ENCODE measurements at places on chromosomes 16 and 17.

DNA sequence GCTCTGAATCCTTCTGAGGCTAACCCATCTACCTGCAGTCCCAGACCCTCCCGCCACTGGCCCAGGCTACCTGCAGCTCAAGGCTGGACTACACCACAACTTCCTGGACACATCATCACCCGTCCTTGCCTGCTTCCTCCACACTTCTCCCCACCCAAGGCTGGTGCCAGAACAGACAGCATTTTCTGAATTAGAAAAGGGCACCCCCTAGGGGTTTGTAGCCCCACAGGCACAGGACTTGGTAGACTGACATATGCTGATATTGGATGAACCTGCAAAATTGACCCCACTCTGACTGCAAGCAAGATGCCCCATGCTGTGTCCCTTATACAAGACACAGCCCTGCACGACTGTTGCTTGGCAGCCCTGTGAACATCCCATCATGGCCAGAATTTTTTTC, 271.5 kb upstream of the C16orf82 start:
- DNase-seq = peak; percentile 6

- no peak for DNase-seq
Observed at GRCh38 chr17:10727192-10727591, 2.6 kb downstream of the TMEM220 start.

DNA sequence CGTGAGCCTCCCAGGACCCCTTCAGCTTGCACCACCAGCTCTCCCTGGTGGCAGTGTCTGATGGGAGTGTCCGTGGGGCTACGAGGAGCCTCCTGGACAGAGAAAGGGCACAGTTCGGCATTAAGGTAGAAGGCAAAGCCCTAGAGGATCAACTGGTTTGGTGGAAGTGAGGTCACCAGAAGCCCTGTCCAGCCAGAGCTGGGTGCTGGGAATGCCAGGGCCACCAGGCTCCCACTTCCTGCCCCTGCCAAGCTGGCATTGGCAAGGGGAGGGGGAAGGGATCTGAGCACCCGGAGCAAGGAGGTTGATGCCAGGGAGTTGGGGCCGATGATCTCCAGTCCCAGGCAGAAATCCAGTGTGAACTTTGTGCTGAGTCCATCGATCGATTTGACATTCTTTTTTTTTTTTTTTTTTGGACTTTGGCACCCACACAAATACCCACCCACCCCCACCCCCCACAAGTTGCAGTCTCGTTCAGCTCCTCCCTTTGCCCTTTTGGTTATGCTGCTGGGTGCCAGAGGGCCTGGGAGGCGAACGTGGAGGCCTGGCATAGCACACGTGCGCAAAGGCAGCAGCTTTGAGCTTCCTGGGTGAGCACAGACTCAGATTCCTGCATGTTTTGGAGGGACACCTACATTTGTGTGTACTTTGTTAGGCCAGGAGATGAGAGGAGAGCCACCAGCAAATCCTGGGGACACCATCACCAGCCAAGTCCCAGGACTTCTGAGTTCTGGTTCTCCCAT, 2.1 kb downstream of the NHERF1 start:
- no peak for DNase-seq

DNA sequence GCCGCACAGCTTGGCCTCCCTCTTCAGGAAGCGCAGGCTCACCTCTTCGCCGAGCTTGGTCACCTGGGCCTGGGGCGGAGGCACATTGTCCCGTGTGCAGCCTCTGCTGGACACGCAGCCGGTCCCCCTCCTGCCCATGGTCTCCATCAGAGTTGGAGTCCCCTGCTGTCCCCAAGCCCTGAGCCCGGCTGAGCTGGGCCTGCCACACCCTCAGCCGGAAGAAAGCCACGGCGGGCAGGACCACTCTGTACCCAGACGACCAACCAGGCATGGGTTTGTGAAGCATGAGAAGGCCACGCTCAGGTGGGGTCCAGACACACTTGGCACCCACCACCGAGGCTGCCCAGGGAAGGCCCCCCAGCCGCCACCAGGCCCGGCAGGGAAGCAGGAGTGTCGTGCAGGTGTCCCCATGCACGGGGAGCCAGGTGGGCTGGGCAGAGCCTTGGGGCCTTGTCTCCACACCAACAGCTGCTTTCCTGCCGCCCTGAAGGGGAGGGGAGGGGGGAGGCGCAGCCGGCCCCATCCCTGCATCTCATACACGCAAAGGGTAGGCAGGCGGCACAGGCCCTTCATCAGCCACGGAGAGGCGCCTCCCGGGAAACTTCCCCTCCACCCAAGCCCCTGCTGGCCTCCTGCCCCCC, 5.2 kb downstream of the CCDC154 start:
- no peak for DNase-seq

DNA sequence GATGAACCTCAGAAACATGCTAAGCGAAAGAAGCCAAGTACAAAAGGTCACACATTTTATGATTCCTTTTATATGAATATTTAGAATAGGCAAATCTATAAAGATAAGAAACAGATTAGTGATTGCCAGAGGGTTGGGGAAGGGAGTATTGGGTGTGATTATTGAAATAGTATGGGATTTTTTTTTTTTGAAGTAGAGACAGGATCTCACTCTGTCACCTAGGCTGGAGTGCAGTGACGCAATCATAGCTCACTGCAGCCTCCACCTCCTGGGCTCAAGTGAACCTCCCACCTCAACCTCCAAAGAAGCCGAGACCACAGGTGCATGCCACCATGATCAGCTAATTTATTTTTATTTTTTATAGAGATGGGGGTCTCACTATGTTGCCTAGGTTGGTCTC, 35.7 kb downstream of the MEOX1 start:
- DNase-seq = no peak

- DNase-seq = no peak
Observed at GRCh38 chr16:86398201-86398600, 112.1 kb upstream of the FOXF1 start.

- DNase-seq = no peak
Observed at GRCh38 chr17:3794557-3795389, 6.2 kb downstream of the ITGAE start.

- no peak for DNase-seq
Observed at GRCh38 chr17:9924735-9925191, 19.7 kb upstream of the RCVRN start.

GRCh38 chr17:11239379-11239970, 1.5 kb upstream of the SHISA6 start:
- no peak for DNase-seq

GRCh38 chr16:77549876-77550275, 115.0 kb upstream of the ADAMTS18 start:
- no peak for DNase-seq

DNA sequence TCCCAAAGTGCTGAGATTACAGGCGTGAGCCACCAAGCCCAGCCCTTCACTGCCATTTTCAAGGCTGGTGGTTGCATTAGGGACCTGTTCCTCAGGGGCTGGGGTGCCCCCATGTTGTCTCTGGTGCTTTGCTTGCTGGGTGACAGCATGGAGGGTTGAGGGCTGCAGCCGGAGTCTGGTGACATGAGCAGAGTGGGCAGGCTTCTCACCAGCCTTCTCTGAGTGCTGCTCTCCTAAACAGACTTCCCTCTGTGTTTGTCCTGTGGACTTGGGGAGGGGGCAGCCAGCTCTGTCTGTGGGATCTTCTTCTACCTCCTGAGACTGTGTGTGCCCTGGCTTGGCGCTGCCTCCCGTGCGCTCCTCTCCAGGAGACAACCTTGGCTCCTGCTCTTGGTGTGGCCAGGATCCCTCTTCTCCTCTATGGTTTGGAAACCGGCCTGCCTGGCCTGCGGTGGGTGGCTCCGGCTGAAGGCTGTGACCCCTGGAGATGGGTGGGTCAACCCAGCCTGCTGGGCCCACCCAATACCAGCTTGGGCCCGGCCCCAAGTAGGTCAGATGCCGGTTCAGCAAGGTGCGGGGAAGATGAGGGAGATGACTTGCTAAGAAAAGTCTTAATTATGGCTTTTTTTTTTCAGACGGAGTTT, 72.1 kb downstream of the PDPK1 start:
- DNase-seq = no peak

GRCh38 chr17:48590607-48591161, 643 bp upstream of the HOXB3 start:
- DNase-seq = no peak

- no peak for DNase-seq
Observed at GRCh38 chr17:43349142-43349541, 49.7 kb upstream of the ARL4D start.

DNA sequence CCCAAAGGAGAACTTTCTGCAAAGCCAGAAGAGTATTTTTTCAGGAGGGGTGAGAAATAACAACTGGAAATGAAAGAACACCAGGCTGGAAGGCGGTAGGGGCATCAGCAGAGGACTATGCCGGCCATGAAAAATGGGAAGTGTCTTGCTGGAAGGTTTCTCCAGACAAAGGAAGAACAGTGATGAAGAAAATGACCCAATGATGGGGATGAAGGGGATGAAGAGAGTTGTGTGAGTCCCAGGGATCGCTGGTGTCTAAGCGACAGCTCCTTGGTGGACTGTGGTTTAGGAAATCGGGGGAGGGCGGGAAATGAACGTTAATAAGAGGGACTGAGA, 623 bp downstream of the TTLL6 start:
- no peak for DNase-seq

DNA sequence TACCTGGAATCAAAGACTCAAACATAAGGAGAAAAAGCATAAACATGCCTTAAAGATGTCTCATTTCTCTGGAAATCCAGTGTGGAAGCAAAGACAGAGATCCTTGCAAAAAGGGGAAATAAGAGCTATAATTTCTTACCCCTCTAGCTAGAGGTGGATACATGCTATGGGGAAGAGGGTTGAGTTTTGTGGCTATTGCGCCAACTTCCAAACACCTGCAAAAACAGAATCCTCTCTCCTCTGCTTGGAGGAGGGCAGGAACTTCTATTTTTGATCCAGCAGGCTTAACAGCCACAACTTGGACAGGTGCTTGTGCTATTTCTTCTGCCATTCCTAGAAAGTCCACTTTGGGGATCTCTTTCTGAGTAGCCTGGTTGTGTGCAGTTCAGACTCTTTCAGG, 21.5 kb upstream of the NUDT7 start:
- DNase-seq = no peak

DNA sequence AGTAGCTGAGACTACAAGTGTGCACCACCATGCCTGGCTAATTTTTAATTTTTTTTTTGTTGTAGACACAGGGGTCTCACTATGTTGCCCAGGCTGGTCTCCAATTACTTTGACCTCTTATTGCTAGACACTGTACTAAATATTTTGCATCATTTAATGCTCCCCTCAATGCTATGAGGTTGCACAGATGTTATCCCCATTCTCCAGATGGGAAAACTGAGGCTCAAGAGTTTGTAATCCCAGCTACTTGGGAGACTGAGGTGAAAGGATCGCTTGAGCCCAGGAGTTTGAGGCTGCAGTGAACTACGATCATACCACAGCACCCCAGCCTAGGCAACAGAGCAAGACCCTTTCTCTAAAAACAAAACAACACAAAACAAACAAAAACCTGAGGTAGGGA, 443.3 kb upstream of the C16orf82 start:
- no peak for DNase-seq

DNA sequence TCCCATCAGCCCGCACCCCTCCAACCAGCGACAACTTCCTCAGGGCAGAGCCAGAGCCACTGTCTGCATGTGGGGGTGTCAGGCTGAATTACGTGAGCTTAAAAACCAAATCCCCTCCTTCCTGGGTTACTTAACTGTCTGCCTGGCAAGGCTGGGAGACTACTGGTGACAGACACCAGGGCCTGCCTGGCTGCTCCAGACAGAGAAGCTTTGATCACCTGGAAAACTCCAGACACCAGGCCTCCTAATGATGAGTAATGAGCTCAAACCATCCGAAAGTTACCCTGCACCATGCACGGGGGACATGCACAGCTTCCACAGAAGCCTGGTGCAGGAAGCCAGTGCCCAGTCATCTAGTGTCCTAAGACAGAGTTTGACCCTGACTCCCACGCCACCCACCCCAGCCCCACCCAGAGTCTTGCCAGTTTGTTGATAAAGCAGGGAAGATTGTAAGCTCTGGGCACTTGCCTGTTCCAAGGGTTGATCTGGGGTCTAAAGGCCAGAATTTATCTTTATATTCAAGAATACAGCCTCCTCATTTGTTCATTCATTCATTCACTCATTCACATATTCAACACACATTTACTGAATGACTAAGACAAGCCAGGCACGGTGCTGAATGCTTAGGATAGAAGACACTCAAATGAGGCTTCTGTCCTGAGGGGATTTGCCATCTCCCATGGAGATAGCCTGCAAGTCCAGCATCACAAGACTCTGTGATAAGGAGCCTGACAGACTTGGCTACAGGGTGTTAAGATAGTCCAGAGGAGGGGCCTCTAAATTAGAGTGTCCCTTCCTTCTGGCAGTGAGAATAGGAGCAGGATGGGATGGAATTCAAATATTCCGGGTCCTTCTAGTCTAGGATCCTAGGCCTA, 7.2 kb upstream of the CCDC182 start:
- no peak for DNase-seq

GRCh38 chr16:85231959-85232358, 119.7 kb upstream of the CIBAR2 start:
- DNase-seq = no peak

DNA sequence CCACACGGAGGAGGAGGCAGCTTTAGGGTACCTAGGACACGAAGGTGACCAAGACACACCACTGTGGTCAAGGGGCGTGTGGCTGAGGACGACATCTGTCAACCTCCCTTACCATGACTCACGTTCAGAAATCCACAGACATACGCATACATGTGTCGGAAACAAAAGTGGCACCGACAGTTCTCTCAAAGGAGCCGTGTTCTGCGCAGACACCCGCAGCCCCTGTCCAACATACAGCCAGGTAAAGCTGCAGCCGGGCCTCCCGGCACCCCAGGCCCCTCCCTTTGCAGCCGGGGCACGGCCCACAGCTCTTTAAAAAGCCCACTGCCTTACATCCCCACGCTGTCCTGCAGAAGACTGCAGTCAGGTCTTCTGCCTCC, 40.5 kb upstream of the KLHDC4 start:
- no peak for DNase-seq

DNA sequence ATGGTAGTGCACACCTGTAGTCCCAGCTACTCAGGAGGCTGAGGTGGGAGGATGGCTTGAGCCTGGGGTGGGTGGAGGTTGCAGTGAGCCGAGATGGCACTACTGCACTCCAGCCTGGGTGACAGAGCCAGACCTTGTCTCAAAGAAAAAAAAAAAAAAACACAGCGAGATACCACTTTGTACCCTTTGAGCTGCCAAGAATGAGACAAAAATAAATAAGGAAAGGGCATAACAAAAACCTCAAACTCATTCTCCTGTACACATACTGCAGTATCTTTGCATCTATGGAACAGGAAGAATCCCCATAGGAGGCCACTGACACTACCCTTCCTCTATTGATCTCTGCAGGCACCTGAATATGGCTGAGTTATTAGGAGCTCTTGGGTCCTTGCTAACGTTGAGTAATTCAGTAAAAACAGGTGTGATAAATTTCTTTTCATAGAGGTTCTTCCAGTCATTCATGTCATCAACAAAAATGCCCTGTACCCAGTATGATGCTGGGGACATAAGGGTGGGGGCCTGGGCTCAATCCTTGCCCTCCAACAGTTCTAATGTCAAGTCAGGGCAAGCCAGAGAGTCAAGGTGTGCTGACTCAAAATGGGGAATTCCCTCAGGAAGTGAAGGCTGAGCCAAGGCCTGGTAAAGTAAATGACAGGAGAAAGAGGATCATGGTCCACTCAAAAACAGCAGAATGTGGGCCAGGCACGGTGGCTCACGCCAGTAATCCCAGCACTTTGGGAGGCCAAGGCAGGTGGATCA, 26.9 kb downstream of the RANBP10 start:
- no peak for DNase-seq

GRCh38 chr16:79554912-79555311, 45.6 kb downstream of the MAF start:
- no peak for DNase-seq

- peak; percentile 57 for DNase-seq
Observed at GRCh38 chr17:61410141-61411010, 10.7 kb downstream of the TBX2 start.

GRCh38 chr16:87253536-87253935, 63.7 kb downstream of the C16orf95 start:
- no peak for DNase-seq
